ENCODE measurements at places on chromosomes 6 and 20.

DNA sequence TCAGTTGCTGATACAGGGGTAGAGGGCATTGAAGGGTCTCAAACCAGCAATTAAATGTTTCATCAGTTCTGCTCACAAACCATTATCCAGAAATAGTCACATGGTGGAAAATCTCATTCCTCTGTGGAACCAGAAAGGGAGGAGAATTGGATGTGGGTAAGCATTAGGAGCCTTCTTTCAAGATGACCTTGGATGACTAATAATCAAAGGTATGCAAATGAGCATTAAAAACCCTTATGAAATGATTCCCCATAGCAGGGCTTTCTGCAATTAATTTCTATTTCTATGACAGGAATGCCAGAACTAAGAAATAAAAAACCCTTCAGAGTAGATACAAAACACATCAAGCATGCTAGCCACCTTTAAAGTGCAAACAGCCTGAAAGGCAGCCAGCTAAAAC is 37.4 kb upstream of the HCRTR2 start:
- DNase-seq: no peak

DNA sequence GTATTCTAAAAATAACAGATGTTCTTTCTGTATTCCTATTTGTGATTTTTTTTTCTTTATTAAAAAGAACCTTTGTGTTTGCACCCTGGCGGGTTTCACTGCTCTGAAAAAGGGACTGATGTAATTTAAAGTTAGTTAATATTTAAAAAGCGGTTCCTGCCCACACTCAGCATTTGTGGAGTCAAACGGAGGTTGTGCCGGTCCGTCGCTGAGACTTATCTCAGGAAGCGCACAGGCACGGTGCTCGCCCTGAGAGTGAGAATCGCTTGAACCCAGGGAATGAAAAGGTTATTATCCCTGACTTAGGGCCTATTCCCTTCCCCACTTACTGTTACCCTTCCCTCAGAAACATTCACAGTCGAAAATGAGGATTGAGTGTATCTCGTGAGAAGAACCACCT is 366.7 kb downstream of the THBS2 start:
- no peak for DNase-seq

DNA sequence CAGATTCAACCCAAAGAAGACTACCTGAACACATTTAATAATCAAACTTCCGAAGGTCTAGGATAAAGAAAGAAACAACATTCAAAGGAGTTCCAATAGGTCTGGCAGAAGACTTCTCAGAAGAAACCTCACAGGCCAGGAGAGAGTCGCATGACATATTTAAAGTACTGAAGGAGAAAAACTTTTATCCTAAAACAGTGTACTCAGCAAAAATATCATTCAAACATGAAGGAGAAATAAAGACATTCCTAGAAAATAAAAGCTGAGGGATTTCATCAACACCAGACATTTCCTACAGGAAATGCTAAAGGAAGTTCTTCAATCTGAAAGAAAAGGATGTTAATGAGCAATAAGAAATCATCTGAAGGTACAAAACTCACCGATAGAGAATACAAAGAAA is 108.6 kb downstream of the BTBD9 start:
- DNase-seq: no peak

GRCh38 chr20:8212286-8212685 is 80.2 kb downstream of the PLCB1 start:
- DNase-seq: no peak

GRCh38 chr6:39568896-39569295 is 156.3 kb downstream of the KIF6 start:
- no peak for DNase-seq

- DNase-seq: no peak
These were observed 76.4 kb downstream of the TMEM242 start for GRCh38 chr6:157246771-157247484.

GRCh38 chr6:112266331-112266730 is 12.0 kb upstream of the LAMA4 start:
- DNase-seq: no peak

Measured in mesothelial cell of epicardium (in vitro differentiated cells).